ENCODE measurements at places on chromosomes 11 and 22.

GRCh38 chr11:72683782-72684200 lies 9.6 kb upstream of the PDE2A start:
- DNase-seq, result peak; percentile 81

GRCh38 chr11:86144846-86145245 lies 76.0 kb upstream of the PICALM start:
- no peak for DNase-seq

DNA sequence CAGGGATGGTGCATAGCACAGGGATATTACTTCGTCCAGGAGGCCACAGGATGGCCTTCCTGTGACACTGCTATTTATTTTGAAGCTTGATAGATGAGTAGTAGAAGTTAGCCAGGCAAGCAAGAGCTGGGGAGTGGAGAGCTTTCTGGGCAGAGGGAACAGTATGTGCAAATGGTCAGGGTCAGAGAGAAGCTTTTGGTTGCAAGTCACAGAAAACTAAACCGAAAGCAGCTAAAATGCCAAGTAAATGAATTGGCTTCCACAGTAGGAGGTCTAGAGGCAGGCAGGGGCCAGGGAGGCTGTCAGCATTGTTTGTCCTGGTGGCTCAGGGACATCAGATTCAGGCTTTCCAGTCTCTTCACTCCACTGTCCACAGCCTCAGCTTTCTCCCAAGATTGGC lies 247.5 kb downstream of the GRIK4 start:
- no peak for DNase-seq

GRCh38 chr11:9568854-9569587 lies 4.4 kb upstream of the WEE1 start:
- peak; percentile 85 for DNase-seq

- DNase-seq, result no peak
Observed at GRCh38 chr11:102361086-102362031, 14.3 kb downstream of the BIRC2 start.
